Gastroesophageal sphincter (tissue), 4 donors: ENCODE measurements at places on chromosomes 2 and 18.

DNA sequence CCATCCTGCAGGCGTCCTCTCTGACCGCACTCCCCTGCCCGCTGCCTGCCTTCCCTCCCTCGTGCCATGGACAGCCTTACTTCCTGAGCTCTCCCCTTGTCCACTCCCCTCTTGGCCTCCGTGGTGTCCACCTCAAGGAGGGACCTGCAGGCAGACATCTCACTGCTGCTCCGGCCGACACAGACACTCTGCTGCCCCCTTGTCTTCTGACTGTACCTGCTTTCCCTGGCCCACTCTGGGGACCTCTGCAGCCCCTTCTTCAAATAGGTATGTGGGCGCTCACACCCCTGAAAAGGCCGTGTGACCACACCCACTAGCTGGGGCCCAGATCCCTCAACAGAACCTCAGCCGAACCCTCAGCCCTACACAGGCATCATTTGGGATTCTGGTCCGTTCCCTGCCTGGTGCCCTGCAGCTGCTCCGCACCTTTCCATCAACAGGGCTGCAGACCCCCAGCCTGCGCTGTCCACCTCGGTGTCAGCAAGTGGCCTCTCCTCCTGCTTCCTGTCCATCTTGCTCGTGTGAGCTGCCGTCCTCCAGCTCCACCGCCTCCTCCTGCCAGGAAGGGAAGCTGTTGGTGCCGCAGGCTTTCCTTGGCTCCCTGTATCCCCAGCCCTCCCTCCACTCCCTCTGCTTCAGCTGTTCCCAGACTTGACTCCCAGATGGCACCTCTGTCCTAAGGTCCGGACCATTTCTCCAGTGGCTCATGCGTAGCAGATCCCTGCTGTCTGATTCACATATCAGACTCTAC, 94.1 kb downstream of the KLHL29 start:
- no peak for ATAC-seq

GRCh38 chr2:66272751-66273150, 162.2 kb upstream of the MEIS1 start:
- ATAC-seq: no peak

DNA sequence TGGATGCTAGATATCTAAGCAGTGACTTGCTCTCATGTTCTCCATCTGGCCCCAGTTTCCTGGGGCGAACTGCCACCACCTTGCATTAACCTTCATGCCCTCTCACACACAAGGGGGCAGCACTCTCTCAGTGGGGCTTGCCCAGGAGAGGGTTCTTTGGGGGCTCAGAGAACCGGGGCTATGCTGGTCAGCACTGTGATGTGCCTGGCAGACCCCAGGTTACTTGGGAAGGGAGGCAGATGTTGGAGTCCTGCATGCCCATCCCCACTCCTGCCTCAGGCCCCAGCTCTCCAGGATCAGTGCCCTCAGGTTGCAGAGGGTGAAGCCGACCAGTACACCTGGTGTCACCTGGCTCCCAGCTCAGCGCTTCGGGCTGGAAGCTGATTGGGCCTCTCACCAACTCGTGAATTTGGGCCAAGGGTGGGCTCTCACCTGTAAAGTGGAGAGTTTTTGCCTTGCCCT, 396.2 kb upstream of the HS6ST1 start:
- no peak for ATAC-seq

GRCh38 chr2:31108561-31109286, 29.5 kb downstream of the GALNT14 start:
- no peak for ATAC-seq

DNA sequence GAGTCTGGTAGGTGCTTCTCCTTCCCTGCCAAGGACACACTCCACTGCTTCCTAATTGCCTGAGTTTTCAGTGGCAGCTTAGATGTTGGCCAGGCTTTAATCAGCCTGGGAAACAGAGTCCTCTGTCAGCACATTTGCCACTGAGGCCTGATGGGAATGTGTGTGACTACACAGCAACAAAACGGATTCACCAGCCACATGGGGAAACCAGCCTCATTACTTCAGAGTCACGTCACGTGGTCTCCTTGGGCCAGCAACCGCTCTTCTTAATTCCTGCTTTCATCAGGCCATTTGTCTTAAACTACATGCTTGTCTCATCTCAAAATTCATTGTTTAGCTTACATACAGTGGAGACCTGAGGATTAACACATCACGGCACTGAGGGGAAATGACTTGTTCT, 93.9 kb upstream of the LTBP1 start:
- no peak for ATAC-seq

- no peak for ATAC-seq
Observed at GRCh38 chr2:216727346-216728122, 32.2 kb upstream of the IGFBP5 start.

DNA sequence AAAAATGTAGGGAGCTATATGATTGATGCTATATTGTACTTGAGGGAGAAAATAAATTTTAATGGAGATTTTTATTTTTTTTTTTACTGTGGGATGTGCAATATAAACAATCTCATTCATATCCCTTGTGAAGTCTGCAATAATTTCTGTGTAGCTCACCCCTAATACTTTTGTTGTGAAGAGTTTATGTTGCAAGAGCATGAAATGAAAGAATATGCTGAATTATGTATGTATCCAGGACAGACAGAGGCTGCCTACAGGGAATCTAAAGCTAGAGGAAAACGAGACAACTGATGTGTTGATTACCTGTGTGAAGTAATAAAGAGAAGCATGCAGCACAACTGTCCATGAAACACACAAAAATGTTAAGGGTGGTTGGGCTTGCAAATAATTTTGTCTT, 643.3 kb downstream of the DCDC2C start:
- ATAC-seq: no peak

- ATAC-seq: peak; percentile 36
Observed at GRCh38 chr2:174683392-174683759, 80.9 kb downstream of the CHRNA1 start.

- ATAC-seq: no peak
Observed at GRCh38 chr2:217527590-217528202, 475.1 kb downstream of the TNS1 start.

GRCh38 chr2:112251271-112251670, 3.6 kb downstream of the ZC3H8 start:
- ATAC-seq: no peak

DNA sequence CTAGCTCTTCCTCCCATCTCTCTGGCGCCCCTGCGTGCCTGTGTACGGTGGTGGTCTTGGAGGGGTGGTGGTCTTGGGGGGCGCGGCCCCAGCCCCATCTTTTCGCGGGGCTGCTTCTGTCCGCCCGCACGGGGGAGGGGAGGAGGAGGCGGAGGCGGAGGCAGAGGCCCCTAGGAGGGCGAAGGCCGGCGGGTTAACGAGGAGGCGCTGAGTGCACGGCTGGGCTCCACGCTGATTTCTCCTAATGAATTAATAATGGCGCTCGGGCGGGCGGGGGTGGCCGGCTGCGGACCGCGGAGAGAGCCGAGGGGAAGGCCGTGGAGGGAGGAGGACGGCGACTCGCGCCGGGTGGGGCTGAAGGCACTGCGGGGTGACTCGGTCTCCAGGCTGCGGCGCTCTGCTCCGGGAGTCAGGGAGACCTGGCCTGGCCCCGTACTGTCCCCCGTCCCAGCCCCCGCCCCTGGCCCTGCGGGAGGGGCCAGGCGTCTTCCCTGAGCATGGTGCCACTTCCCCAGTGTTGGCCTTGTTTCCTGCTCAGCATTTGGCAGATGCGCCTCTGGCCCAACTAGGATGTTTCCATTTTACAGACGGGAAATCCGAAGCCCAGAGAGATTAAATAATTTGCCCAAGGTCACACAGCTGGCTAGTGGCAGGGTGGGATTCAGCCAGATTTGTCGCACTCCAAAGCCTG, 6.0 kb downstream of the GAREM2 start:
- peak; percentile 66 for ATAC-seq

DNA sequence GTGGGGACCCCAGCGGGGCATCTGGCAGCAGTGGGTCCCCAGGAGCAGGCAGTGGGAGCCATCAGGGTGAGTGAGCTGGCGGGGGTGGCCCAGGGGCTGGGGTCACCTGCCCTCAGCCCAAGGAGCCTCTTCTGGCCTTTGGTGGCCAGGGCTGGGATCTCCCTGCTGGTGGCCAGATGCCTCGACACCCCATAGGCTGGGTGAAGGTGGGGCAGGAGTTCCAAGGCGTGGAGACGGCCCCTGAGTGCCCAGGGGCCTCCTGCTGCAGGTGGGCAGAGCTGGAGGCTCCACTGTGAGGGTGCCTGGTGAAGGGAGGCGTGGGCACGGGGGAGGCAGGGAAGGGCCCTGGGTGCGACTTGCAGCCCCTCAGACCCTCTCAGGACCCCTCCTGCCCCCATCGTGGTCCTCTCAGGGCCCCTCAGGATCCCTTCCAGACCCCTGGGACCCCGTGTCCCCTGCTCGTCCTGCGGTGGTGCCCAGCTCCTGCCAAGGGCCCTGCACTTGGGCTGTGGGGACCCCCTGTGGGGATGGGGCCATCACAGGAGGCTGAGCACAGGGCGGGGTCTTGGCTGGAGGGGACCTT, 5.0 kb upstream of the GPR35 start:
- no peak for ATAC-seq

- ATAC-seq: no peak
Observed at GRCh38 chr2:161910200-161910599, 163.8 kb downstream of the DPP4 start.

DNA sequence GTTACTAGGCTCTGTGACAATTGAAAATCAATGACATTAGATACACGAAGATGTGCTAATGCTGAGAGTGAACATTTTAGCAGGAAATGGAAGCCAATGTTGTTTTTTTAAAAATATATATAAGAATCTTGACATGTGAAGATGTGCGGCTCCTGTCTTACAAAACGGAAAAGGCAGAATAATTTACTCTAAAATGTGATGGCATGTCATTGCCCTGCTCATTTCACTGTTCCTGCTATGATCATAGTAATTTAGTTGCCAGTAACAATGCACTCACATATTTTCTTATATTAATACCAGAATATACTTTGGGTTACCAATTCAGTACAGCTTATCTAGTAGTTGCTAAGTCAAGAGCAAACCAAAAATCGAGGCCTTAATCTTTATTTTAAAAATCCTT, 10.3 kb downstream of the EPHA4 start:
- no peak for ATAC-seq

- no peak for ATAC-seq
Observed at GRCh38 chr2:30784682-30785081, 22.6 kb downstream of the CAPN13 start.

- ATAC-seq: no peak
Observed at GRCh38 chr18:13003466-13003896, 12.3 kb downstream of the CEP192 start.

DNA sequence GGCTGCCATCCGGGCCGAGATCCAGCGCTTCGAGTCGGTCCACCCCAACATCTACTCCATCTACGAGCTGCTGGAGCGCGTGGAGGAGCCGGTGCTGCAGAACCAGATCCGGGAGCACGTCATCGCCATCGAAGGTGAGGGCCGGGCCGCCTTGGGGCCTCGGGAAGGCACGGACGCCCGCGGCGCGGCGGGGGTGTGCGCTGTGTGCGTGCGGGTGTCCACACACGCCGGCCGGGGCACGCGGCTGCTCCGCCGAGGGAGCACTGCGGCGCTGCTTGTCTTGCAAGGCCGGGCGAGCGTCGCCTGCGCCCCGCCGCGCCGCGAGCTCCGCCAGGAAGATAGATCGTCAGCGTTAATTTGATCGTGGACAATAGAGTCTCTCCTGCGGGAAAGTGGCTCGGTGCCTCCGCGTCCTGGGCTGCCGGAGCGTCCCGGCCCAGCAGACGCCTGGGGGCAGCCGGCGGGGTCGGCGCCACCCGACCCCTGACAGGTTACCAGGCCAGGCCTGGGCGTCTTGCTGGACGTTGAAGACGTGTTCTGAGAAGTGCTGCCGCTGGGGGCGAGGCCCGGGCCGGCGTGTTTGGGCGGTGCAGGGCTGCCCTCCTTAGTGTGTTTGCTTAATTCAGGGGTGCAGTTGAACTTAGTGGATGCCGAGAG, 1.0 kb downstream of the AGAP1 start:
- ATAC-seq: peak; percentile 2

- no peak for ATAC-seq
Observed at GRCh38 chr2:128076461-128077106, 14.4 kb upstream of the UGGT1 start.

DNA sequence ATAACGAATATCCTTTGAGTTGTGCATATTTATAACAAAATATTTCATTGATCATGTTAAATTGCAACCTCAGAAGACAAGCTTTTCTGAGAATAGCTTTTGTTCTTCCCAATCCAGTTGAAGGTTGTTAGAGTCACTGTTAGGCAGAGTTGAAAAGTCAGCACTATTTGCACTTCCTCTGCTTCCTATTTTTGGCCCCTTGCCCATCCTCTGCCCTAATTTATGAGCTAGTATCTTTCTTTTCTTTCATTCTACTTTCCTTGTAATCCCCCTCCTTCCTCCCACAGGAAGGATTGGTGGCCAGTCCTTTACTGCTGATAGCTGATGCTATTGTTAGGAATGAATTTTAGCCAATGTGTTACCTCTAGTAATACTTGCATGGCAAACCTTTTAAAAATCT, 4.9 kb downstream of the RALB start:
- ATAC-seq: no peak

- ATAC-seq: no peak
Observed at GRCh38 chr2:150977296-150977695, 284.4 kb downstream of the RBM43 start.

- peak; percentile 84 for ATAC-seq
Observed at GRCh38 chr18:63161761-63162195, 157.8 kb downstream of the BCL2 start.

- ATAC-seq: no peak
Observed at GRCh38 chr2:73000808-73001570, 70.5 kb downstream of the SFXN5 start.

DNA sequence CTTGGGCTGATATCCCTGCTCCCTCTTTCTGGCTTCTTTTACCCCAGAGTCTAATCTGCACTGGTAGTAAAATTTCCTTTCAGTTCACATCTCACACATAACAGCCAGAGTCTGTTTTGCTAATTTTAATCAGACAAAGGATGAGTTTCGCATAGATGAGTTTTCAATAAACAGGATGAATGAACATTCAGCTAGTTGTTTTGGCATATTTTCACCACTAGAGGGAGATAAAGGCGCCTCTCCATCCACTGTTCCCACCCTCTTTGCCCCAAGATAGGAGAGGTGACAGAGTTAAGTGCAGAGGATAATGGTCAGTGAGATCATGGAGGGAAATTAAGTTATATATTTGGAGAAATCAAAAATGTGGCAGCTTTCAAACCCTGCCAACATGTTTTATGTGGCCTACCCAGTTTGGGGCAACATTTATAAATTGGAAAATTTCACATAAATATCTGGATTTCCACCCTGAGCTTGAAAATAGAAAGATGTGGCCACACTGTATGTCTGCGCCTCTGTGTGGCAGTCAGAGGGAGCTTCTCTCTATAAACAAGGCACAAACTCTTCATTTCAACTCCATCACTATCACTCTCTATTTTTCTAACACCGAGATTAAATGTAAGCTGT, 48.5 kb upstream of the DTNA start:
- ATAC-seq: peak; percentile 35
